Fibroblast of skin of left quadriceps (primary cell): ENCODE measurements at places on chromosomes 6 and 20.

DNA sequence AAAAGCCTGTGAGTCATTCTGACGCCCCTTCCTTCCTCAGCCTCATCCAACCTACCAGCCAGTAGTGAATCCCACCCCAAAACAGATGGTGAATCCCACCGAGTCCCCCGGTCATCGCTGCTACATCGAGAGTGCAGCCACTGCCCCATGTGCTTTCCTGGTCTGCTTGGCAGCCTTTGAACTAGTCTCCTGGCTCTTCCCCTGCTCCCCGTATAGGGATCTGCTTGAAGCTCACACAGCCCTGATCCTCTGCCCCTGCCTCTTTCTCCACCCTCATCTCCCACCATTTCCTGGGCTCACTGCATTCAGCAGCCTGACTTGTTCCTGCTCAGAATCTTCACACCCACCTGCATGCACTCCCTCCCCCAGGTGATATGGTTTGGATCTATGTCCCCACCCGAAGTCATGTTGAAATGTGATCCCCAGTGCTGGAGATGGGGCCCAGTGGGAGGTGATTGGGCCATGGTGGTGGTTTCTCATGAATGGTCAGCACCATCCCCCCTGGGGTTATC is 14.6 kb downstream of the SYNJ2 start:
- DNase-seq = no peak

DNA sequence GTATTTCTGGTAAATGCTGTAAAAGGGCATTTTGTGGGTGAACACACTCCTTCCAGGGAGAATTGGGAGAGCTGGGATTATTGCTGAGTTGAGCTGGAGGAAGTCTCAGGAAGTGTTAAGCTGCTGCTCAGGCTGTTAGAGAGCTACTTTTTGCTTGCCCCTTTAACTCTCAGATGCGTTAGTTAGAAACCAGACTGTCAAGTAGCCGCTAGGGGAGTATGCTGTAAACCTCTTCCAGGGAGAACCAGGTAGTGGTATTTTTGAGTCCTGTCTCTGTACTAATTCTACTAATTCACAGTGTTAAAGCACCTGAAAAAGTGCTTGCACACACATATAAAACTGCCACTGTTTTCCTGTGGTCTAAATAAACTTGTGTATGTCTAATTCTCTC is 6.6 kb upstream of the GFRAL start:
- no peak for DNase-seq

DNA sequence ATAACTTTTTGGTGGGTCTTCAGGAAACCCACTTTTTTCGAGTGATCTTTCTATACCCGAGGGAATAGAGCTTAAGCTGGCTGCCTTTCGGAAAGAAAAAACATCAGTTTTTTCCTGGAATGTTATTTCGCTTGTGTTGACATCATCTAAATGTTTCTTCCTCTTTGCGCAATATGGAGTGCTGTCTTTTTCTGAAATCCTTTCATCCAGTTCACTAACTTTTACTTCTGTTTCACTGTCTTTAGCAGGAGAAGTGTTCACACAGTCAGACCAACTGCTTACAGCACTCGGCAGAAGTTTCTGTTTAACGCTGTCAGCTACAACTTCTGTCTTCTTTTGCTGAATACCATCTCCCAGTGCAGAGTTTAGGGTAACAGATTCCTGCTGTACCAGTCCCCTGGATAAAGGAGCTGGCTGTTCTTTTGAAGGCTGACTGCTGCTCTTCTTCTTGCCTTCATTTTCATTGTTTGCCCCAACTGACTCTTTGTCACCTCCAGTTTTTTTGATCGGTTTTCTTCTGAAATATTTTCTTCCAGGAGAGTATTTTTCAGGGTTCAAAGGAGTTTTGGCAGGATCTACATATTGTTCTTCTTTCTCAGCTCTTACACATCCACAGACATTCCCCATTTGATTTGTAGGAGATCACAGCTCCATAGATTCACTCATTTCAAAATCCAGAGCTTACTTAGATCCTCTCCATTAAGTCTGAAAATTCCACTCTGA is 50.0 kb upstream of the DST start:
- peak; percentile 46 for DNase-seq

DNA sequence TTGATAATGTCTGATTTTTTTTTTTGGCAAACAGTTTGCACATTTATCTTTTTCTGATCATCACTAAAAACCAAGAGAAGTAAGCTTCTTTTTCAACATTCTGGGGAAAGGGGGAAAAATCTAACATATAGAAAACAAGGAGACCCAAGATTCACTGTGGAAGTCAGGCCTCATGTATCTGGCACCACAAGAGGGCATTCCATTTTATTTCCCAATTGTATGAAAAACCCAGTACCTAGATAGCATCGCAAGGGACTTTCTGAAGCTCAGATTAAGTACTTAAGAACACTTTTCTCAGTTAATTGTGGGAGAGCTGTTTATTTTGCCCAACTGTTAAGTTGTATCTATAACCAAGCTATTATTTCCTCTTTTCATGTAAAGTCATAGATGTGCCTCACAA is 152.9 kb downstream of the KLHL32 start:
- DNase-seq = no peak

DNA sequence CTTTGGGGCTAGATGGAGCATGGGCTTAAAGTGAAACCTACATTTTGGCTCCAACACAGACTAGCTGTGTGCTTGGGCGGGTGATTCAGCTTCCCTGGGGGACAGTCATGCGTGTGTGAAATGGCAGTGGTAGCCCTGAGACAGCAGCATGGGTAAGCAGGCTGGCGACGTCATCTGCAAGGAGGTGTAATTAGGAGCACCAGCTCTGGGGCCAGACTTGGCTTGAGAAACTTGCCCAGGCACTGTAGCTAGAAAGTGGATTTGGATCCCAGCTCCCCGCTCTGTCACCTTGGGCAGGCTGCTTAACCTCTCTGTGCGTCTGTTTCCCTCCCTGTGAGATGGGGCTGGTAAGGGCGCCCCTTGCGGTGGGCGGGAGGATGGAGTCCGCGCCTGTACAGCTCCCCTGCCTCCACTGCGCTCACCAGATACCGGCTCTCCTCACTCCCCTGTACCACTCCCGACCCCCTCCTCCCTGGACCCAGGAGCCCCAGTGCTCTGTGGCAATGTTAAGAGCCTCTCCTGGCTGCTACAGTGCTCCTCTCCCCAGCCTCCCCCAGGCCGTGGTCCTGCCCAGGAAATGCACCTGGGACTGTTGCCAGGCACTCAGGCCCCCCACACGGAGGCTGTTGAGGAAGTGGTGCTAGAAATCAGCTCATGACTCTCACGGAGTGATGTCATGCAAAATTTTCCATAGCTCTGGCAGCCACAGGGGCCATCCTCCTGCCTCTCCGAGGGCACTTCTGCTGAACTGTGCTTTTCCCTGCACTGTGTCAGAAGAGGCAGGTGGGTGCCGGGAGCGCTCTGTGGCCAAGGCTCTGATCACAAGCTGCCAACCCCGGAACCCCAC is 44.6 kb downstream of the SYNJ2 start:
- peak; percentile 90 for DNase-seq

- no peak for DNase-seq
Measured at GRCh38 chr6:80094017-80094416, 12.5 kb upstream of the BCKDHB start.

- no peak for DNase-seq
Measured at GRCh38 chr6:139863964-139864363, 489.5 kb upstream of the CITED2 start.

DNA sequence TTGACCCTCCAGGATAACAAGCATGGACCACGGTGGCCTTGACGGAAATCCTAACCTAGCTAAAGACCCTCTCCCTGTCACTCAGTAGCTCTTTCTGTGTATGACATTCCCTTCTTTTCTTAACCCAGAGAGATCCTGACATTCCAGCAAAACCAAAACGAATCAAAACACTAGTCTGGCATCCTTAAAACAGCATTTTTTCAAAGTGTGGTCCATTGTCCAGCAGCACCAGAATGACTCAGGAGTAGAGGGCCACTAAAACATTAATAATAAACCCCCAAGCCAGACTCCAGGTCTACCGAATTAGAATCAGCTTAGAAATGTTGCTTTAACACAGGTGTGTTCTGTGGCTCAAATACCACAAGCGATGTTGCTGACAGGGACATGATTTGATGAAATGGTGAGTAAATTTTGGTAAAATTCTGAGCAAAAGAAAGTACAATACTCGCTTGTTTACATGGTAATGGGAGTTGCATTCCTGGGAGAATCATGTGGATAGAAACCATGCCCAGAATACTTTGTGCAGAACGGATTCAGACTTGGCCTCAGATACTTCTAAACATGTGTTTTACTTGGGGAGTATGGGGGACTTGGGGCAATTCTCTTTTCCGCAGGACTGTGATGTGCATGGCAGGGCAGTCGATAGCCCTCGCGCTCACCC is 174.2 kb upstream of the KCNG1 start:
- DNase-seq = no peak

DNA sequence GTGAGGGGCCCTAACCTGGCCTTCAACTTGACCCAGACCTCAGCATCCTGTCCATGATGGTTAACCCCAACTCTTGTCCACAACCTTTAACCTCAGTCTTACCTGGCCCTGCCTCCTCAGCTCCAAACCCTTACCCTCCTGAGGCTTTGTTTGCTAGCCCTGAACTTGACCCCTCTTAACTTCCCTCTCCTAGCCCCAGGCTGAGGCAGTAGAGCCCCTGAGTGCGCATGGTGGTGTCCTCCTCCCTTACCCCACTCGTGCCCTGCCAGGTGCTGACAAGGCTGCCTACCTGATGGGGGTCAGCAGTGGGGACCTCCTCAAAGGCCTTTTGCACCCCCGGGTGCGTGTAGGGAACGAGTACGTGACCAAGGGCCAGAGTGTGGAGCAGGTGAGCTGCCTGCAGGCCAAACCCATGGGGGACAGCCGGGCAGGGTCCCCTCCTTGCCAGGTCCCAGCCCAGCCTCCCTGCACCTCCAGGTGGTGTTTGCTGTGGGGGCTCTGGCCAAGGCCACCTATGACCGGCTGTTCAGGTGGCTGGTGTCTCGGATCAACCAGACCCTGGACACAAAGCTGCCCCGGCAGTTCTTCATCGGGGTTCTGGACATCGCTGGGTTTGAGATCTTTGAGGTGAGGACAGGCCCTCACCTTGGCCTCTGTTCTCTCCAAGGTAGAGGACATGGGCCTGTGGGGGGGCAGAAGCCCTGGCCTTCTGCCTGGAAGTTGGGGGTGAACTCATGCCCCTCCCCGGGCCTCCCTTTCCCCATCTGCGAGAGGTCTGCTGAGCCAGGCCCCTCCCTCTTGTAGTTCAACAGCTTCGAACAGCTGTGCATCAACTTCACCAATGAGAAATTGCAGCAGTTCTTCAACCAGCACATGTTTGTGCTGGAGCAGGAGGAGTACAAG is 31.9 kb downstream of the MYH7B start:
- no peak for DNase-seq

DNA sequence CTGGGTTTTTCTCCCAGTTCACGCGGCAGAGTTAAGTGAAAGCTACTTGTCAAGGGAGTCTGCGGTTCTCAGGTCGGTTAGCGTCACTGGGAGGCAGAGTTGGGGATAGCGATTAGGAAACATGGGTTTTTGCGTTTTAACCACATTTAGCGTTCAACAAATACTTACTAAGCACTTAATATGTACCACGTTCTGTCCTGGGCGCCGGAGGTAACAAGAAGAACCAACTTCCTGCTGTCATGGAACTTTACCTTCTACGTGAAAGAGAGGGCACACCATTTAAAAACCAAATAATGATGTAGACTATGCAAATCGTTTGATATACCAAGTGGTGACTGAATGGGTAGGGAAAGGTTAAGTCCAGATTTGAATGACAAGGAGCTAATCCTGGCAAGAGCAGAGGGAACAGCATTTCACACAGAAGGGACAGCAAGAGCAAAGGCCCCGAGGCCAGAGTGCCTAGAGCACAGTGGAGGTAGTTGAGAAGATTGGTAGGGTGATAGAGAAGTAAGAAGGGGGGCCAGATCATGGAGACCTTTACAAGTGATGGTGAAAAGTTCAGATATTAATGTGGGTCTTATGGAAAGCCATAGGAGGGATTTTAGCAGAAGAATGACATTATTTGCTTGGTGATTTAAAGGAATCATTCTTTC is 744 bp downstream of the RIOK1 start:
- DNase-seq = no peak

- no peak for DNase-seq
Measured at GRCh38 chr6:105600336-105601260, 197.7 kb upstream of the PREP start.

DNA sequence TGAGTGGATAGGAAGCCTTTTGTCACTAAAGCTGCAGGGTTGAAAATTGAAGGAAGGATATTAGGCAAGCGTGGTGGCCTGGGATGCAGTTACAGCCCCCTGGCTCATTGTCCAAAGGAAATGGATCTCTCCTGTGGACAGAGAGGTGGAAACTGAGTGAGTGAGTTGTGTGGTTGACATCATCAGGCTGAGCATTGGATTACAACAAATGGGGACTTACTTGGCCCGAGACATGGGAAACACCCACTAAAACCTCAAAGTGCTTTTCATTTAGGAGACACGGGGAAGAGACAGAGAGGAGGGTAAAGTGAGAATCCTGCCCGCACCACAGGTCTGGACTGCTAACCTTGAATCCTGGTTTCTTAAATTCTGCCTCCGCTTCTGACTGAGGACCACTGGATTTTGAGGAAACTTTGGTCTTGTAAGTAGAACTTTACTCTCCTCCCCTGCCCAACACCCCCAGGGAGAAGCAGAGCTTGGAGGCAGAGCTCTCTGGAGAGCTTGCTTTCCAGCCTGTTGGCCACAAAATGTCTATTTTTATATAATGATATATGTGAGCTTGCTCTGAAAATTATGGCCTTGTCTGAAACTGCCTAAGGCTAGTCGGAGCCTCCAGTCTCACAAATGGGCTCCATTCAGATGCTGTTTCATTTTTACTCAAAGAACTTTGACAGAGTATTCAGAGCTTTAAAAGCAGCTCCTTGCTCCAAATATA is at the start of gene PKIG:
Gene PKIG, plus strand, starts transcription at position 269 of the 715 bp plus-strand sequence. CDS start 31,978 bp downstream, outside the sequence.
- DNase-seq = peak; percentile 56

DNA sequence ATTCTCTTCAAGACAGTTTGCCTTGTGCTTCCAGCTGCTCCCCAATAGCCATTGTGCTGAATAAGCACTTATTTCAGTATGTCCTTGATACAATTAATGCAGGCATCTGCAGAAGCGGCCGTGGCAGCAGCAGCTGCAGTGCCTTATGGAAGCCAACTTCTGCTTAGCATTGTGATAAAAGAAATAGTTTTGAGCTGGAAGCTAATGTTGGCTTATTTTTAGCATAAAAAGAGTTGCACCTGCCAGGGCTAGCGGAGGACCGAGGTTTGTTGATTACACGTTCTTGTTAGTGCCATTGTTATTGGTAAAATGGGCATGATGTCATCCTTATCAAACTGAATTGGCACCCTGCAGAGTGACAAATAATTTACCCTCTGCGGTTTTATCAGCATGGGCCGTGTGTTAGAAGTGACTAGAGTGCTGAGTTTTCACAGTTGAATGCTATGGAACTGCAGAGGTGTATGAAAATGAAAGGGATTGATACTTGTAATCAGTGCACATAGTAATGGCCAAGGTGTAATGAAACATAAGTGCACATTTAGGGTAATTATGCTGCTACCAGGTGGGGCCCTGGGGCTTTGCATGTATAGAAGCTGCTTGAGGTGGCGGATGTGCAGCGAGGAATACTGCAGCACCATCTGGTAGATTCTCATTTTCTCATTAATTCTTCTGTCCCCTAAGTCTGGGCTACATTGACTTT is 334.3 kb downstream of the CDKAL1 start:
- DNase-seq = no peak

GRCh38 chr6:87391334-87391733 is 16.4 kb upstream of the CFAP206 start:
- DNase-seq = no peak

- no peak for DNase-seq
Measured at GRCh38 chr20:168876-169275, 11.6 kb downstream of the DEFB127 start.
